Activated T-cell treated with anti-CD3 and anti-CD28 coated beads, Interleukin-2, amount 50 U/mL, for 4 hours (primary cell): ENCODE measurements at places on chromosomes 13 and 19. TPM values are rescaled to one million over a fixed set of nuclear protein-coding genes. Genes with fewer than 3 reads are reported as not detected.

DNA sequence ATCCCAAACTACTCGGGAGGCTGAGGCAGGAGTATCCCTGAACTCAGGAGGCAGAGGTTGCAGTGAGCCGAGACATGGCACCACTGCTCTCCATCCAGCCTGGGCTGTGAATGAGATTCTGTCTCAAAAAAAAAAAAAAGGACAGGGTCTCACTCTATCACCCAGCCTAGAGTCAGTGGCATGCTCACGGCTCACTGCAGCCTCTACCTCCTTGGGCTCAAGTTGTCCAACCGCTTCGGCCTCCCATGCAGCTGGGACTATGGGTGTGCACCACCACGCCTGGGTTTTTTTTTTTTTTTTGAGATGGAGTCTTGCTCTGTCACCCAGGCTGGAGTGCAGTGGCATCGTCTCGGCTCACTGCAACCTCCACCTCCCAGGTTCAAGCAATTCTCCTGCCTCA is 14.6 kb downstream of the MKNK2 start:
- DNase-seq: no peak

- no peak for DNase-seq
Observed at GRCh38 chr13:103386341-103386740, 320.1 kb upstream of the SLC10A2 start.

- peak; percentile 72 for DNase-seq
Observed at GRCh38 chr19:17333611-17334413, 843 bp downstream of the ANO8 start.

DNA sequence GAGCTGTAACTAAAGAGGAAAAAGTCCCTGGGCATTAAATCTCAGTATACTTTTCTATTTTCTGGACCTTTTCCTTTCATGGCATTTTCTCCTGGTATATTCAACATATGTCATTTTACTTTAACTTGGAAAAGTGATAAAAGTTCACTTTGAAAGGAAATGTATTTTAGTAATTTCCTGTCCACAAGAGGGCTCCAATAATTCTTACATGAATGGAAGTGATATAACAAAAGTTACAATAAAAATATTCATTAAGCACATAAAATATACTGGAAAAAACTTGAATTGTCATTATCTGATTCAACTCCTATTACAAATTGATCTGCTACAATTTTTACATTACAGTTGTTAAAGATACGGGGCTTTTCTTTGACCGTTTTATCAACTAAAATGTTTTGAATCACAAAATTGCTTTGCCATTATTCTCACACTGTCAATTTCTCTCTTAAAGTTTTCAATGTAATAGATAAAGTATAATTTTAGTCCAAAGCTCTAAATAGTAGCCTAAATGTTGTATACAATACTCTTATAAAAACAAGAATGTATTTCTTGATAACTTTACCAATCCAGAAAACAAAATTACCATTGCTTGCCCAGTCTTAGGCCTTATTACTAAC is 4.9 kb downstream of the UBL3 start:
- DNase-seq: no peak

GRCh38 chr19:38799104-38799503 is 10.1 kb downstream of the LGALS7B start:
- no peak for DNase-seq

Gene GRAMD1A
- total RNA-seq: 170 TPM

Gene C1QTNF9
- not detected for total RNA-seq
